Sigmoid colon (tissue), 7 donors: ENCODE measurements at places on chromosomes 12 and 14. TPM values are rescaled to one million over a fixed set of nuclear protein-coding genes. Genes with fewer than 3 reads are reported as not detected.

TGM1 gene
- total RNA-seq: not detected

STYK1 gene
- total RNA-seq: 0.54 TPM

VDR gene
- total RNA-seq: 0.71 TPM

DNA sequence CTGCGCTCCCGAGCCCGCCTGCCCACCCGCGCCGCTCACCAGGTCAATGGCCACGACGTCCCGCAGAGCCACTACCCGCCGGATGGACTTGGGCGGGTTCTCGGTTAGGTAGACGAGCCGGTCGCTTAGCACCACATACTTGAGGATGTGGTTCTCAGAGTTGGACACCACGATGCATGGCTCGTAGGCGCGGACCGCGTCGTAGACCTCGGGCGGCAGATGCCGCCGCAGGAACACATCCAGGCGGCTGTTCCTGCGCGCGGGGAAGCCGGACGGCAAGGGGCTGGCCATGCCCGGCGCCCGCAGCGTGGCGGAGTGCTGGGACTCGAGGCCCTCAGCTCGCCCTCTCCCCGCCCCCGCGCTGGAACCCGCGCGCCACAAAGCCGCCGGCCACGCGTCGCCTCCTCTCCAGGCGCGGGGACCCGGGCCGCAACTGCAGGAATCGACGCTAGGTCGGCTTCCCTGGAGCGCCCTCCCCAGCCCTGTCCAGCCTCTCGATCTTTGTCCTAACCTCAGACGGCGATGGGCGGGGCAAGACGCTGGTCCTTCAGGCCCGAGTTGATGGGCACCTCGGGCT lies at the start of gene C12orf56:
Gene C12orf56 (minus strand): TSS at position 484 of the 577 bp plus-strand sequence. CDS start 193 bp downstream, at position 291.
- DNase-seq: no peak

- no peak for DNase-seq
Observed at GRCh38 chr12:108612788-108613282, 15.0 kb upstream of the TMEM119 start.

DNA sequence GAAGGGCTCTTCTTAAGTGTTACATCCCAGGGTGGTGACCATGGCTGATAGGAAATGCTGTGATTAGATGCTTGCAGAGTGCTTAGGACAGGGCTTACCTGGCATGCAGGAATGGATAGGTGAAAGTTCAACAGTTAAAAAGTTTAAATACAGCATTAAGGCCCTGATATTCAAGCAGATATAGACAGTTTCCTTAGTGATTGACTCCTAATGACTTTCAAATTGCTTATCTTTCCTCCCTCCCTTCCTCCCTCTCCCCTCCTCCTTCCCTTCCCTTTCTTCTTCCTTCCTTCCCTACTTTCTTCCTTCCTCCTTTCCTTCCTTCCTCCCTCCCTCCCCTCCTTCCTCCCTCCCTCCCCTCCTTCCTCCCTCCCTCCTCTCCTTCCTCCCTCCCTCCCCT lies 244.6 kb upstream of the NOS1 start:
- DNase-seq: no peak

DNA sequence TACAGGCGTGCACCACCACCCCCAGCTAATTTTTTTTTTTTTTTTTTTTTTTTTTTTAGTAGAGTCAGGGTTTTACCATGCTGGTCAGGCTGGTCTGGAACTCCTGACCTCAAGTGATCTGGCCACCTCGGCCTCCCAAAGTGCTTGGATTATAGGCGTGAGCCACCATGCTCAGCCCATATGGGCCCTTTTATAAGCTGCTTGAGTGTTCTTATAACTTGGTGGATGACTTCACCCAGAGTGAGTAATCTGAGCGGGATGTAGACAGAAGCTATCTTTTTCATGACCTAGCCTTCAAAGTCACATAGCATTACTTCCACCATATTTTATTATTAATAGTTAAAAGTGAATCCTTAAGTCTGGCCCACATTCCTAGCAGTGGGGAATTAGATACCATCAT lies 16.4 kb downstream of the BBOF1 start:
- no peak for DNase-seq

DNA sequence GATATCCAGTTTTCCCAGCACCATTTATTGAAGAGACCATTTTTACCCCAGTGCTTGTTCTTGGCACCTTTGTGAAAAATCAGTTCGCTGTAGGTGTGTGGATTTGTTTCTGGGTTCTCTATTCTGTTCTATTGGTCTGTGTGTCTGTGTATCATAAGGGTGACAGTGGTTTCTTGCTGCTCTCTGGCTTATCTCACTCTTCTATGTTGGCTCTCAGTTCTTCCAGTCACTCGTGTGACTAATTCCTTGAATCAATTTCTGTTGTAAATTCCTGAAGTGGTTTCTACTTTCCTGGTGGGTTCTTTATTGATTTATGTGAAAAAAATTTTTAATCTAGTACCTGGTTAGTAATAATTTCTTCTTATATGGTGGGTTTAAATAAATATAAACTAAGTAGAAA lies 58.3 kb downstream of the OTOGL start:
- DNase-seq: no peak

DNA sequence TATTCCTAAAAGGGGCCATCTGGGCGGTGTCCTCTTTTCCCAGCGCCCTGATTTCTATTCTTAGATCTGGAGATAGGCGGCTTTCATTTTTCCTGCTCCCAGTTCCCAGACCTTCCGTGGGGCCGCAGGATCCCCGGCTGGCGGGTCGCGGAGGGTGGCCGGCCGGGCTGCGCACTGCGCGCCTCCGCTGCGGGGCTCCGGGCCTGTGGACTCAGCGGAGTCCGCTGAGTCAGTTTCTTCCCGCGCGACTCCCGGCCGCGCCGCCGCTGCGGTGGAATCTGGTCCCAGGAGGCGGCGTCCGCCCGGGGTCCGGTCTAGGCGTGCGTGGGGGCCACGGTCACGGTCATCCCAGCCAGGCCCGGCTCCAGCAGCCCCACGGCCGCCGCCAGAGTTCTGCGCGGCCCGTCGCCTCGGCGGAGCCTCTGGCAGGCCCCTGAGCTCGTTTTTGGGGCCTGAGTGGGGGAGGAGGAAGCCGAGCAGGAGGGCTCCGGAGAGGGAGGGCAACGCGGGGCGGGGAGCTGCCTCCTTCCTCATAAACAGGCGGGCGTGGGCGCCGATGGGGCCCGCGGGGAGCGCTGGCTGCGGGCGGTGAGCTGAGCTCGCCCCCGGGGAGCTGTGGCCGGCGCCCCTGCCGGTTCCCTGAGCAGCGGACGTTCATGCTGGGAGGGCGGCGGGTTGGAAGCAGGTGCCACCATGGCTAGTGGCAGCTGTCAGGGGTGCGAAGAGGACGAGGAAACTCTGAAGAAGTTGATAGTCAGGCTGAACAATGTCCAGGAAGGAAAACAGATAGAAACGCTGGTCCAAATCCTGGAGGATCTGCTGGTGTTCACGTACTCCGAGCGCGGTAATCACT lies at the start of gene LRRK2:
Gene LRRK2 (plus strand): TSS at position 559 of the 853 bp plus-strand sequence. CDS start 135 bp downstream, at position 694.
- peak; percentile 94 for DNase-seq

GRCh38 chr12:20342111-20342510 lies 26.2 kb upstream of the PDE3A start:
- DNase-seq: no peak

DNA sequence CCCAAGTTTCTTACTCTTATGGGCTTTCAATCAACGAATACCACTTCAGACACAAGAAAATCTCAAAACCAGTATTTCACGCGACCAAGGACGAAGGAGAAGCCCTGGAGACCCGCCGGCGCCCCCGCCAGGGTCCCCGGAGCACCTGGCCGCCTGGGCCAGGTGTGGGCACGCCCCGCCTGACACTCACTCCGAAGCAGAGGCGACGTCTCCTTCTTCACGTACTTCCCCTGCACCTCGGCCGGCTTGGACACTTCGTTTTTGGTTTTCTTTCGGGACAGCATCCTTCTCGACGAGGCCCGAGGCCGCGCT lies 466 bp downstream of the SAV1 start:
- peak; percentile 68 for DNase-seq

DNA sequence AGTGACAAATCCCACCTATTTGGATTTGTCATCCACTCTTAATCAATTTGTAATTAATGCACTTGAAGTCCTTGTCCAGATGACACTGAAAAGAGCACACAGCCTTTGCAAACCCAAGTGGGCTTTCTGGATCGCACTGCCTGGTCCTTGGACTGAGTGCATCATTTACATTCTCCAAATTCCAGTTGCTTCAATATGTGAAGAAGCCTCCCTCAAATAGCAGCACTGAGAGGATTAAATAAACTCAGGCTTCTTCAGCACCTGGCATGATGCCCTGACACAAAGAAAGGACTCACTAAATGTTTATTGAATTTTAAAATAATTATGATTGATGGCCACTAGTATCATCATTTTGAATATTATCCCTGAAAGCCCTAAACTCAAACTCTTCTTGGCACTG lies 496.5 kb downstream of the VRK1 start:
- DNase-seq: no peak
